ENCODE measurements at places on chromosomes 4 and X.

- DNase-seq: no peak
Measured at GRCh38 chr4:106796876-106797275, 239.2 kb downstream of the DKK2 start.

GRCh38 chrX:74536832-74537371, 77.5 kb downstream of the RLIM start:
- peak; percentile 3 for DNase-seq

- no peak for DNase-seq
Measured at GRCh38 chrX:8803326-8803725, 2.1 kb upstream of the FAM9A start.

DNA sequence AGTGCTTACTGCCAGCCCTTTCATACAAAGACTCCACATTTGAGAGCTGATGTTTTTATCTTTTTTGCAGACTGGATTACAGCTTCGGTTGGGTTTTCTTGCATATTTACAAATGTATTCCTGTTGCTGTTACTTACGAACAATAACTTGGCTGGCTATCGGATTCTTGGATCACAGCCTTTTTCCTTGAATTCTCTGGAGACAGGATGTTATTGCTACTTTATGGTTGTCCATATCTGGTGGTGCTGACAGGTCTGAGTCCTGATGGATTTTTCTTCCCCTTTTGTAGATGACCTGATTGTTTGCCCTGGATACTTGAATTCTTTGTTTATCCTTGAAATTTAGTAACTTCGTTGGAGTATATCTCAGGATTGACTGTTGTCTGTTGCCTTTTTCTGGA, 77.7 kb downstream of the PDK3 start:
- no peak for DNase-seq

DNA sequence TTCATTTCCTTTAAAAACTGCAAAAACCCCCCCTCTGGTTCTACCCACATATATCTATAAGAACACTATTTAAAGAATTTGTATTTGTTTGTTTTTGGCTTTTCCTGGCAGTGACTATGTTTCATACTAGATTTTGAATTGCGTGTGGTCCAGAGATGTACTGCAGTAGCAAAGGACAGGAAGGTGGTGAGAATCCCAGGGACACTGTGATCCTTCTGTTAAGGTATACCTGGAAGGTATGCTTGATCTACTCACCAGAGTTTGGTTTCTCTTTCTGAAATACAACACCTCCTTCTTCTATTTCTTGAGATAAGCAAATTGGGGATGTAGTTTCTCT, 129.6 kb upstream of the RASGEF1B start:
- DNase-seq: no peak

- DNase-seq: no peak
Measured at GRCh38 chr4:152554742-152555141, 18.9 kb upstream of the FBXW7 start.

- DNase-seq: no peak
Measured at GRCh38 chr4:158802914-158803313, 34.1 kb downstream of the FNIP2 start.

DNA sequence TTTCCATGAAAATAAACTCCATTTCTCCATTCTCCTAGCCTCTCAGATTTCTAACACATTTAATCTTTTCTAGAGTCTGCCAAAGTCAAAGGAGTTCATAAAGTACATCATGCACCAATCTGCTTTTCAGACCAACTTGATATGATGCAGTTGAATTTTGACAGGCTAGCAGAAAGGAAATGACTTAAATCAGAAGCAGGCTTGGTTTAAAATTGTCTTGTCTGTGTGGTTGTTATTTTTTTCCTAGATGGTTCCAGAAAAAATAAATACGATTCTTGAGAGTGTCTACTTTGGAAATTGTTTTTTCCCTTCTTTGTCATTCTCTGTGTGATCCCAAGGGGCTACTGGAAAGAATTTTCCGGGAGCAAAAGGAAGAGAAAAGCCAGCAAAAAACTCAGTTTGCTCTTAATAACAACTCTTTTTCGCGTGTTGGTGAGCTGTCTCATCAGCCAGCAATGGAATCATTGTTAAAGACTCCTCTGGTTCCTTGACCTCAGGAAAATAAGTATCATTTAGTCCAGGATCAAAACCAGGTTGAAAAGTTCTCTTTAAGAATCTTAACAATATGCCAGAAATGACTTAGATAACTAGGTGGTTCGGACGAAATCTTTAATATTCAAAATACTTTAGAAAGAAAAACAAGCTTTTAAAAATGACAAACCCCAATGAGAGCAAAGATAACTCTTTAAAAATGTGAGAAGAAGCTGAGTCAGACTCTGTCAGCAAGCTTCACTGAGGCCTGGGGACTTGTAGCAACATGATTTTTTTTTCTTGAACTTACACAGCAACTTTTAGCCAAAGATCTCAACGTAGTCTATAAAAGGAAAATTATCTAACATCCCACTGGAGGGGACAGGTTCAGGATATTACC, 49.7 kb upstream of the GAB1 start:
- no peak for DNase-seq

- DNase-seq: no peak
Measured at GRCh38 chr4:33067221-33067620, 2347.1 kb downstream of the PCDH7 start.

- DNase-seq: no peak
Measured at GRCh38 chr4:98343626-98344025, 82.4 kb downstream of the RAP1GDS1 start.

DNA sequence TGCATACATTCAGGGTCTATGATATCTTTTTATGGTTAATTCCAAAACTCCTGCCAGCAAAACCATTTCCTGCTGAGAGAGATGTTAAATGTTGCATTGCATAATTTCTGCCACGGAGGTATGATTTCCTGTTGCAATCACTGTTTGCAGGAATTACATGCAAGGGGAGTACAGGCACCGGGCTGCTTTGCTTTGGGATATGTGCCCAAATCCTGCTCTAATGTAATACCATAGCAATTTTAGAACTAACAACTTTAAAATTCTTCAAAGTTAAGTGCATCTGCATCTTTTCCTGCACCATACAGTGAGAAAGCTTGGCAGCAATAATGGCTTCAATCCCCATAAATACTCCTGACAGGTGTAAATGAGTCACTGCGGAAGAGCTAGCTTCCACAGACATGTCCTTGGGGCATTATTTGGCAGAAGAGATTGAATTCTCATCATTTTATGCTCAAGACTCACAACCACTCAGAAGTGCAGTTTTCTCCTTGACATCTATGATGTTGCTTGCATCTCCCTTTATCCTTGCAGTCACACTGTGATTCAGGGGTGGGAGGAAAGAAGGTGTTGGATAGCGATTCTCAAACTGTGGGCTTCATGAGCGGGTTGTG, 29.6 kb downstream of the TRIM2 start:
- DNase-seq: no peak

- DNase-seq: no peak
Measured at GRCh38 chrX:150224676-150225075, 138.4 kb upstream of the MAMLD1 start.

GRCh38 chr4:178316211-178316610, 874.0 kb upstream of the AGA start:
- DNase-seq: peak; percentile 1

DNA sequence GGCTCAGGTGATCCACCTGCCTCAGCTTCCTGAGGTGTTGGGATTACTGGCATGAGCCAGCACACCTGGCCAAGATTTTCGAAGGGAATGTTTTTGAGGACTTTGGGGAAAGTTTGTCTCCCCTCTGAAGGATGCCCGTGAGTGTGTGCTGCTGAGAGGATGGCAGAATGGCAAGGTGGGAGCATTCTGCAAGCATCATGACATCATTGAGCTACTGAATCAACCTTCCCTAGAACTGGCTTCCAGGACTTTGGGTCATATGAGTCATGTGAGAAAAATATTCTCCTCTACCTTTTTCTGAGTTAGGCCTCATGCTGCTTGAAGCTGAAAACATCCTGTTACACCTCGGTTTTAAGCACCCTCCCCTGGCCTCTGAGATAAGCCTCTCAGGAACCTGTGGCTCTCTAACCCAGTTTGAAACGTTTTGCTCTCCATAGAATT, 31.0 kb downstream of the TMEM131L start:
- DNase-seq: peak; percentile 45
